Hair follicle dermal papilla cell (primary cell): ENCODE measurements at places on chromosomes 5 and 9. TPM values are rescaled to one million over a fixed set of nuclear protein-coding genes. Genes with fewer than 3 reads are reported as not detected.

The ANXA2R gene
- 1.9 and 3.6 TPM in 2 replicates for total RNA-seq

The PLPPR1 gene
- not detected in 2 replicates for total RNA-seq

The MRPS27 gene
- 82.0 and 91.0 TPM in 2 replicates for total RNA-seq

The ZDHHC11B gene
- not detected in 2 replicates for total RNA-seq

The KCNN2 gene
- total RNA-seq = under 0.01 TPM in 1 of 2 replicates, not detected in the other

The DMRT3 gene
- total RNA-seq = not detected in 2 replicates
